ENCODE measurements at places on chromosomes 1 and 21. TPM values are rescaled to one million over a fixed set of nuclear protein-coding genes. Genes with fewer than 3 reads are reported as not detected.

COP1 gene
- total RNA-seq, result 26.7 TPM

PLEKHN1 gene
- total RNA-seq, result not detected

GPR37L1 gene
- not detected for total RNA-seq

CYP4X1 gene
- total RNA-seq, result 16.0 TPM

ADSS2 gene
- total RNA-seq, result 32.0 TPM

All from cardiac atrium fibroblast (primary cell).